ENCODE measurements at places on chromosomes 6 and 20.

GRCh38 chr6:106163446-106163965 lies 77.4 kb downstream of the PRDM1 start:
- peak; percentile 54 for DNase-seq

DNA sequence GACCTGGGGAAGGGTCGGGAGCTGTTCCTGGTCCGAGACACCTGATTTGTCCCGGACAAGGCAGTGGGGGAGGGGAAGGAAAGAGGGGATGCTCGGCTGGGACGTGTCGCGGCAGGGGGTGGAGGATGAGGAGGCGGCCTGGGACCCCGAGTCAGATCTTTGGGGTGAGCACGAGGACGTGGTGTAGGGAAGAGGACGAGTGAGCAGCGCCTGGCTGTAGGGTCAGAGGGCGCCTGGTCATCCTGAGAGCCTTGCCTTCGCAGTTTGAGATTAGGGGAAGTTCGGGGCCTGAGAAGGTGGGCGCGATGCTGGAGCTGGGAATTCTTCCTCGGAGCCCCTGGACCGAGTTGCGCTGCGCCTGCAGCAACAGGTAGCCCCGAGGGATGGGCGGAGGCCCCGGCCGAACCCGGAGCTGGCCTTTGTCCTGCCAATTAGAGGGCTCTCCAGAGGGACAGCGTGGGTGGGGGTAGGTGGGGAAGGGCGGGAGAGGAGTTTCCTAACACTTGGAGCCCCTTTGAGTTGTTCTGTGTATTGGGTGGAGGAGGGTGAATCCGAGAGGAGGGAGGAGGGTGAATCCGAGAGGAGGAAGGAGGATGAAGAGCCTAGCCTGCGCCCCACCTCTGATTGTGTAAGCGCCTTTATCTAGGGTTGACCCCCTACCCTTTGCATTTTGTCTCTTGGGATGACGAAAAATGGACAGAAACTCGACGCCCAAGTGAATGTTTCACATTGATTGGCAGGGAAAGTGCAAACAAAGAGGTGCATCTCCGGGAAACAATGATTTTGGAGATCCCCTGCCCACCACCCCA lies 72.0 kb downstream of the SOX4 start:
- no peak for DNase-seq

DNA sequence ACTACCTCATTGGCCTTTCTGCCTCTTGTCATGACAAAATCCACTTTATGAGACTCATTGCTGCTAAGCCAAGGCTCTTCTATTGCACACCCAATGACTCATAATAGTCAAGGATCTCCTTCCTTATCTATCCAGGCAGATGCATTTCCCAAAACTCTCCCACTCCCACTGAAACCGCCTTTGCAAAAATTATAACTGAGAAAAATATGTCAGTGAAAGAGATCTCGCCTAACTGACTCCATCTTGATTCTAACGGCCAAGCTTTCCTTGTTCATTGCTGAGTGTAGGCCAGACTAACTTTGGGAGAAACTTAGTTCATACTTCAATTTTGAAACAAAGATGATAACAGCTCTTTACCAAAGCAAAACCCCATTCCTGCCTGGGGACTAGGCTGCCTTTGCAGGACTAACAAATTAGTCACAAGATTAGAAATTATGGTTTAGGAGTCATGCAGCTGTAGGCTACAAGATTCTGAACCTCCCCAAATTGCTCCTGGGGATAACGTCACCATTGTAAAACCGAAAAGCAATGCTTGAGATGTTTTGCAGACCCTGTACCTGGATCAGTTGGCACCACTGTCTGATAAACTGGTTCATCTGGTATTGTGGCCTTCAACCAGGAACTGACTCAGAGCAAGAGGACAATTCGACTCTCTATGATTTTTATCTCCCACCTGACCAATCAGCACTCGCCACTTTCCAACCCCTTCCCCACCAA lies 47.1 kb downstream of the HAO1 start:
- no peak for DNase-seq

DNA sequence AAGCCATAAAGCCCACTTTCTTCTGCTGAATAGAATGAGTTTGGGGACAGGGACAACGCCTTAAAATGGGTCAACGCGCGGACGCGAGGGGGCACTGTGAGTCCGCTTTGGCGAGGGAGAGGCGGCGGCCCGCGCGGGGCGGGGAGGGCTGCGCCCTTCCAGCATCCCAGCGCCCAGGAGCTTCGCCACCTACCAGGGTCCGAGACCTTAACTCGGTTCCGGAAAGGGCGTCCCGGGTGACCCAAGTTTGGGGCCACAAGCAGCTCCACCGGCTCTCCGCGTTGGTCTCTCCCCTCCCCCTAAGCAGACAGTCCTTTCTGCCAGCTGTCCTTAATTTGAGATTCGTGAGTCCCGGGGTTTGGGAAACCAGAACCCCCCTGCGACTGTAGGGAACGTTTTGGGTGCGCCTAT lies 1.8 kb upstream of the SAMD5 start:
- DNase-seq = peak; percentile 9

DNA sequence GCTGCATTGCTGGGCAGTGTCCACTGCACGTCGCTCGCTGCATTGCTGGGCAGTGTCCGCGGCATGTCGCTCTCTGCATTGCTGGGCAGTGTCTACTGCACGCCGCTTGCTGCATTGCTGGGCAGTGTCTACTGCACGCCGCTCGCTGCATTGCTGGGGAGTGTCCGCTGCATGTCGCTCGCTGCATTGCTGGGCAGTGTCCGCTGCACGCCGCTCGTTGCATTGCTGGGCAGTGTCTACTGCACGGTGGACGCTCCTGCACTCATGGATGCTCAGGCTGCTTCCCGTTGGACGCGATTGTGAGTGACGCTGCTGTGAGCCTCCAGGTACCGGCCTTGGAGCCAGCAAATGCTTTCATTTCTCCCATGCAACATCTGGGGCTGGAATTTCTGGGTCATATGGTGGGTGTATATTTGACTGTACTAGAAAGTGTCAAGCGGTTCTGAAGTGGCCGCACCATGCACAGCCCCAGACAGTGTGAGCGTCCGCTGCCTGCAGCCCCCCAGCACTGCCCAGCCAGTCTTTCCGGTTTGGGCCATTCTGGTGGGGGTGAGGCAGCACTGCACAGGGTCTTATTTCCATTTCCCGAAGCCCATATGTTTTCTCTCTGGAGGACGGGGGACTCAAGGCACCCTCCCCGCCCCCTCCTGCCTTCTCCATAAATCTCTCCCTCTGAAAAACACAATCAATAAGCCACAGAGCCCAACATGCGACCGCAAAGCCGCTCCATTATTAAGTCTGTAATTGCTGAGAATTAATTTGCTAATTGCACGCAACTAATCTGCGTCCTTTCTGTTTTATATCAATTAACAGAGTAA lies 97.4 kb downstream of the YTHDF1 start:
- no peak for DNase-seq

DNA sequence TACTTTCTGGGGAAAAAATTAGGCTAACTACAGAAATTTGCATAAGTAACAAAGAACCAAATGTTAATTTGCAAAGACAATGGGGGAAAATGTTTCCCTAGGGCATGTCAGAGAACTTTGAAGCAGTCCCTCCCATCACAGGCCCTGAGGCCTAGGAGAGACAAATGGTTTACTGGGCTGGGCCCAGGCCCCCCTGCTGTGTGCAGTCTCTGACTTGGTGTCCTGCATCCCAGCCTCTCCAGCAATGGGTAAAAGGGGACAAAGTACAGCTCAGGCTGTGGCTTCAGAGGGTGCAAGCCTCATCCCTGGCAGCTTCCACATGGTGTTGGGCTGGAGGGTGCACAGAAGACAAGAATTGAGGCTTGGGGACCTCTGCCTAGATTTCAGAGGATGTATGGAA lies 788.4 kb downstream of the FRK start:
- no peak for DNase-seq

DNA sequence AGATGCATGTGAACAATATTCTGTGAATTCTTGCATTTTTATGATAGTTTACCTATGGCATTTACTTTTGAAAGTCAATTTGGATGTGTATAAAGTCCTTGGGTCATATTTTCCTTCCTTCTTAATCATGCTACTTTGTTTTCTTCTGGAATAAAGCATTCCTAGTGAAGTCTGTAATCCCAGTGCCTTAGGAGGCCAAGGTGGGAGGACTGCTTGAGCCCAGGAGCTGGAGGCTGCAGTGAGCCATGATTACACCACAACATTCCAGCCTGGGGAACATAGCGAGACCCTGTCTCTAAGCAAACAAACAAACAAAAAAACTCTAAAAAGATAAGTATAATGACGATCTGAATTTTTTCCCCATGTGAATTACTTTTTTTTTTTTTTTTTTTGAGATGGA lies 69.7 kb upstream of the SYNCRIP start:
- no peak for DNase-seq

- DNase-seq = no peak
Observed at GRCh38 chr6:138012682-138013081, 94.5 kb downstream of the PERP start.

Data from CD4-positive, alpha-beta T cell treated with Interleukin-12 subunit alpha and Interleukin-12 subunit beta, for 1 hour (primary cell).